ENCODE measurements at places on chromosomes 6 and 20. TPM values are rescaled to one million over a fixed set of nuclear protein-coding genes. Genes with fewer than 3 reads are reported as not detected.

The SNAI1 gene
- total RNA-seq = 13.5 TPM

The ZBTB22 gene
- 4.1 TPM for total RNA-seq

The HFE gene
- total RNA-seq = 8.8 TPM

The ASIP gene
- not detected for total RNA-seq

The FAM83C gene
- 0.06 TPM for total RNA-seq

The DNAH8 gene
- not detected for total RNA-seq

The HAO1 gene
- total RNA-seq = not detected

The C6orf136 gene
- 10.2 TPM for total RNA-seq

The L3MBTL1 gene
- 1.9 TPM for total RNA-seq

The GLP1R gene
- total RNA-seq = not detected

The RGS17 gene
- 7.2 TPM for total RNA-seq

The BIRC7 gene
- 4.7 TPM for total RNA-seq

The C4A gene
- 1.5 TPM for total RNA-seq

The KCNK5 gene
- 1.2 TPM for total RNA-seq

The DSN1 gene
- 24.7 TPM for total RNA-seq

The PHACTR3 gene
- total RNA-seq = not detected

The CLIC5 gene
- total RNA-seq = not detected

The SULF2 gene
- total RNA-seq = 23.4 TPM

The ERMARD gene
- total RNA-seq = 7.9 TPM

The MLN gene
- not detected for total RNA-seq

The VSTM2L gene
- 10.5 TPM for total RNA-seq

The TMEM200A gene
- total RNA-seq = 0.03 TPM

The BMP7 gene
- 0.72 TPM for total RNA-seq

The SLCO4A1 gene
- total RNA-seq = 8.4 TPM

The PPP1R18 gene
- total RNA-seq = 45.5 TPM

The SNX21 gene
- total RNA-seq = 10.9 TPM

The CRIP3 gene
- total RNA-seq = 1.1 TPM

The ADGRF4 gene
- 9.6 TPM for total RNA-seq

The PABPC1L gene
- total RNA-seq = 18.8 TPM

The SUPT3H gene
- 4.6 TPM for total RNA-seq

The TRDN gene
- total RNA-seq = not detected

The C6orf52 gene
- total RNA-seq = 1.1 TPM

The FUT9 gene
- total RNA-seq = not detected

The TSBP1 gene
- not detected for total RNA-seq
